ENCODE measurements at places on chromosomes 4 and X. TPM values are rescaled to one million over a fixed set of nuclear protein-coding genes. Genes with fewer than 3 reads are reported as not detected.
A peak's percentile ranks its signal among the peaks of the same experiment; 100 is the strongest.

DNA sequence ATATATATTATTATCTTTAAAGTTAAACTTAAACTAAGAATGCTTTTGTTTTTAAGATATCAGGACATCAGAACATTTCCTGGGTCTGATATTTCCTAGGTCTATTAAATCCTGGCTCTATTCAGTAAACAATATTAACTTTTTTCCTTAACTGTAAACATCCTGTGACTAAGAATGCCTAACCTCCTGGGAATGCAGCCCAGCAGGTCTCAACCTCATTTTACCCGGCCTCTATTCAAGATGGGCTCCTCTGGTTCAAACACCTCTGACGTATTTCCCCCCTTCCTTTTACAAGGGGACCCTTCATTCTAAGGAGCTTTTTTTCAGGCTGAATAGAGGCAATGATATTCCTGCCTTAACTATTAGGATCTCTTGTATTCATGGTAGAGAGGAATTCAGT is 35.8 kb upstream of the DYNLT3 start:
- H3K27me3 ChIP-seq, result no peaks in the 10 kb centered on the region
- H3K36me3 ChIP-seq, result no peaks in the 10 kb centered on the region
- no peak overlapping the region for H3K4me3 ChIP-seq
- DNase-seq, result no peak

DNA sequence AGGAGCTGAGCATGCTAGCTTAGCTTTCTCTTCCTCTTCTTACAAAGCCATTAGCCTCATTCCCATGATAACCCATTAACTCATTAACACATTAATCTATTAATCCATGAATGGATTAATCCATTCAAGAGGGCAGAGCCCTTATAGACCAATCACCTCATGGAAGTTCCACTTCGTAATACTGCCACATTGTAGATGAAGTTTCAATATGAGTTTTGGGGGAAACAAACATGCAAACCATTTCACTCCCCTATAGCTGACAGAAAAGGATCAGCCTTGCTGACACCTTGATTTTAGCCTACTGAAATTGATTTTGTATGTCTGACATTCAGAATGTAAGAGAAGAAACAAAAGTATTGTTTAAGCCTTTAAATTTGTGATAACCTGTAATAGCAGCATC is 251.8 kb upstream of the GALNTL6 start:
- H3K4me1 ChIP-seq, result no peaks in the 10 kb centered on the region
- H3K36me3 ChIP-seq, result no peaks in the 10 kb centered on the region
- no peak for DNase-seq

- no peak overlapping the region for H3K4me3 ChIP-seq
- no peak overlapping the region for H3K27ac ChIP-seq
- no peaks in the 10 kb centered on the region for H3K27me3 ChIP-seq
- DNase-seq, result no peak
These were observed 18.3 kb upstream of the NUP54 start for GRCh38 chr4:76166480-76166879.

DNA sequence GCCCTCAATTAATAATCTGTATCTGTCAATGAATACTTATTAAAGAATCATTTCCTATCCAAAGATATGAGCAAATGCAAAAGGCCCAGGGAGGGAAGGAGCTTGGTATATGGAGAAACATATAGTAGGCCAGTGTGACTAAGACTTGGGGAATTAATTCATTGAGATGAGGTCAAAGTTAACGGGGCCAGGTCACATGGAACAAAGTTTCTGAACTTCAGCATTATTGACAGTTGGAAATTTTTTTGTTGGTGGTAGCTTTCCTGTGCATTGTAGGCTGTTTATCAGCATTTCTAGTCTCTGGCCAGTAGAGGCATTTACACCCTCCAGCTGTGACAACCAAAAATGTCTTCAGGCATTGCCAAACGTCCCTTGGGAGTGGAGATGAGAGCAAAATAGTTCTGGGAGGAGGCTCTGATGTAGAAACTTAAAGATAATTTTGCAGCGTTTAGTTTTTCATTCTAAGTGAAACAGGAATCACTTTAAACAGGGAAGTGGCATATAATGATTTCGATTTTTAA is 202.0 kb downstream of the SLC4A4 start:
- DNase-seq, result peak; percentile 13
- H3K4me3 ChIP-seq, result no peak overlapping the region
- H3K36me3 ChIP-seq, result no peaks in the 10 kb centered on the region
- H3K27me3 ChIP-seq, result no peaks in the 10 kb centered on the region
- H3K4me1 ChIP-seq, result no peaks in the 10 kb centered on the region

GRCh38 chr4:53618321-53618720 is 27.0 kb upstream of the LNX1 start:
- H3K27ac ChIP-seq, result no peak overlapping the region
- H3K4me1 ChIP-seq, result peaks cover 7% of the 10 kb centered on the region
- no peaks in the 10 kb centered on the region for H3K27me3 ChIP-seq
- no peak for DNase-seq
- H3K4me3 ChIP-seq, result no peak overlapping the region

DNA sequence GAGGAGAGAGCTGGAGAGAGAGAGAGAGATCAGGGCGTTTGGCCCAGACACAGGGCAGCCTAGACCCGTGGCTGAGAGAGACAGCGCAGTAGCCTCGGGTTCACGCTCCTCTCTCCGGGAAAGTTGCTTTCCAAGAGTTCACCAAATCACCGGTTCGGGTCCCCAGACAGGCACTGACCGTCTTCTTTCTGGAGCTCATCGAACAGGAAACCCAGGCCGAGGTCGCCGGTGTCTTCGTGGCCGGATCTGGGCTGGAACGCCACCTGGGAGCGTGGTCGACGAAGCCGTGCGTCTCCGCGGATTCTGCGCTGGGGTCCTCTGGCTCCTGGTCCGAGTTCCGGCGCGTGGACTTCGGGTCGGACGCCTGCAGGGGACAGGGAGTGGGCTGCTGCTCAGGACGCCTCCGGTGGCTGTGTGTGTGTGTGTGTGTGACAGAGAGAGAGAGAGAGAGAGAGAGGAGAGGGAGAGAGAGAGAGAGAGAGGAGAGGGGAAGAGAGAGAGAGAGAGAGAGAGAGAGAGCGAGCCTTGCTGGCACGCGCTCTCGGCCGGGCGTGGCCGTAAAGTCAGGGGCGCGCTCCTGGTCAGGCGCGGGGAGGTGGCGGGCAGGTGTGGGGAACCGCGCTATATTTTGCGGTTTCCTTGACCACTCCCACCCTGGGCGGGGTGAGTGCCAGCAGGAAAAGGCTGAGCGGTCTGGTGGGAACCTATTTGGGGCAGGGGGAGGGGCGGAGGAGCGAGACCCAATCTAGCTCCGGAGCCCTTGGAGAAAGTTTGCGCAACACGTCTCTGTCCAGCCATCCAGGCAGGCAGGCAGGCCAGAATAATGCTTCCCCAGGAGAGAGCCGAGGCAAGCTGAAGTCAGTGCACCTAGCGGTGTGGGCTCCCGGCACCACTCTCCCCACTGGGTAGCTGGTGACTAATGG is 62.1 kb downstream of the RHOXF2B start:
- no peaks in the 10 kb centered on the region for H3K4me1 ChIP-seq
- no peak overlapping the region for H3K27ac ChIP-seq
- peaks cover 9% of the 10 kb centered on the region for H3K27me3 ChIP-seq
- peak; percentile 20 for DNase-seq
- no peak overlapping the region for H3K4me3 ChIP-seq

NAA11 gene
- not detected for total RNA-seq

PCDH7 gene
- total RNA-seq, result 0.38 TPM

TEX28 gene
- total RNA-seq, result not detected

Measured in GM23248 (cell line).